AG04450 (cell line): ENCODE measurements at places on chromosomes 12 and 14.

- DNase-seq, result no peak
Measured at GRCh38 chr14:96808619-96809406, 11.6 kb downstream of the VRK1 start.

DNA sequence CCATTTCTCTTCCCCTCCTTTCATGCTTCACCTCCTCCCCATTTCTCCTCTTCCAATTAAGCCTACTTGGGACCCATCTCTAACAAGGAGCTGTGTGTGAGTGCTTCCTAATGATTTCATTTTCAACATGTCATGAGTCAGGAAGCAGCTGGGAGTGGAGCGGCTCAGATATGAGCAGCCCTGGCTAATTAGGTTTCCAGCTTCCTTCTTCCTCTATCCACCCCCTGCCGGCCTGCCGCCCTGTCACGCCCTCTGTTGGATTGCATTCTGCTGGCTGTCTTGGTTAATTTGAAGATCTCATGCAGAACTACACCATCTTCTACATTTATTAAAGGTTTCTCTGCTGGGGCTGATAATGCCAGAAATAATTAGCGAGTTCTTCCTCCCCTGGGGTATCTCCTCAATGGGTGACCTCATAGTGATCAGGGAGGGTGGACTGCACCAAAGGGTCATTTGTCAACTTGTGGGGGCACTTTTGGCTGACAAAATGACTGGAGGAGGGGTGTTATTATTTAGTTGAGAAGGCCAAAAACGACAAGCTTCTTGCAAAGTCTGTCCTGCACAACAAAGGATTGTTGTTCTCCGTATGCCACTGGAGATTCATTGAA, 300.9 kb upstream of the SRRM4 start:
- no peak for DNase-seq

GRCh38 chr14:104434214-104435076, 145.1 kb upstream of the C14orf180 start:
- no peak for DNase-seq

GRCh38 chr12:87923361-87923760, 105.8 kb downstream of the C12orf50 start:
- DNase-seq, result no peak

DNA sequence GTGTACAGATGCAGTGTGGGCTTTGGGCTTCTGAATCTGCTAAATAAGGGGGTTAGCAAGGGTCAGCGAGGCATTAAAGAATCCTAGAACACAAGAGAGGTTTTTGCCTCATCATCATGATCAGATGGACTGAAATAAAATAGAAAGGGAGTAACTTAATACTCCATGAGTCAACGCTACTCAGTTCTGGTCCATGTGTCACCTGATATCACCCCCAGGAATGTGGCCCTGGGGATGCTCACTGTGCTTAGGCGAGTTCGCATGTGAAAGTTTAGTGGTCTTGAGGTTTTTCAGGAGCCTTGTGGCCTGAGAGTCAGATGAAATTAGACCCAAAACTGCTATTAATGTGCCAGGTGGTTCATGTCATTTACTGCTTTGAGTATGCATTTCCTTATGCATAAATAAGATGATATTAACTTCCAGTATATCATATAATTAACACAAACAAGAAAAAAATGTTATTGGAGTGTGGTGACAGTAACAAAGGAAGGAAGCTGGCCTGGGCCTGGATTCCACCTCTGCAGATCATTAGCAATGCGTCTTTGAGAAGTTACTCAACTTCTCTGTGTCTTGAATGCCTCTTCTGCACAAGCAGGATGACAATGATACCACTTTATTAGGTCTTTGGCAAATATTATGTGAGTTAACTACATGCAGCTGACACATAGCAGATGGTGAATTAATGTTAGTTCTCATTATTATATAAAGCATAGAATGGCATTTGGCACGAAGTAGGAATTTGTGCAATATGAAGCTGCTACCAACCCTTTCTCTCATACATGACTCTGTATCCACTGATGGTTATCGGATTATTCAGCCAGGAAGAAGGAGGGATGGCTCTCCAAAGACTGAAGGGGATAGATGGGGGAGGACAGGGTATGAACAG, 1272.6 kb downstream of the AACS start:
- DNase-seq, result peak; percentile 0

GRCh38 chr12:1184402-1184801, 193.4 kb downstream of the ERC1 start:
- DNase-seq, result no peak

DNA sequence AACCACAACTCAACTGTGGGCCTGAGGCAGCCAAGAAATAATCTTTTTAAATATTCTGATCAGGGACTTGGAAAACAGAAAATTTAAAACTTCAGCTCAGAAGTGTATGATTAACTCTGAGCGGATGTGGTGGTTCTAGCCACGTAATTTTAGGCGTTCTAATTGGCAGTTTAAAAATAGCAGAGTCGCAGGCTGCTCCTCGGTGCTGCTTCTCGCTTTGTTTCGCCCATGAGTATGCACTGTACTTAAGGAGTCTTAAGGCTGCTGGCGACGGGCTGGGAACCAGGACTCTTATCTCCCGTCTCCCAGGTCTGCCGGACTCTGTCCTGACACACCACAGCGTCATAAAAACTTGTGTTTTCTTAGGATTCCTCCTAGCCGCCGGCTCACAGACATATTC, 113.4 kb upstream of the PELI2 start:
- peak; percentile 20 for DNase-seq

DNA sequence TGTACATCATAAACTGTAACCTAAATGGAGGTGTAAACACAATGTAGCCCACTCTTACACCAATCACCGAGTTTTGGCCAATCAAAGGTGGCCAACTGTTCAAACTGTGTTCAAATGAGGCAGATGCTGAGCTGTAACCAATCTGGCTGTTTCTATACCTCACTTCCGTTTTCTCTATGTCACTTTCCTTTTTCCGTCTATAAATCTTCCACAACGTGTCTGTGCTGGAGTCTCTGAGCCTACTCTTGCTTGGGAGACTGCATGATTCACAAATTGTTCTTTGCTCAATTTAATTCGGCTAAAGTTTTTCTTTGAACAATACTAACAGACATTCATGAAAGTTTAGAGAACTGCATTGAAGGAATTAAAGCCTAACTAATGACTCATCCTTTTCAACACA, 547.1 kb upstream of the USP15 start:
- DNase-seq, result no peak

DNA sequence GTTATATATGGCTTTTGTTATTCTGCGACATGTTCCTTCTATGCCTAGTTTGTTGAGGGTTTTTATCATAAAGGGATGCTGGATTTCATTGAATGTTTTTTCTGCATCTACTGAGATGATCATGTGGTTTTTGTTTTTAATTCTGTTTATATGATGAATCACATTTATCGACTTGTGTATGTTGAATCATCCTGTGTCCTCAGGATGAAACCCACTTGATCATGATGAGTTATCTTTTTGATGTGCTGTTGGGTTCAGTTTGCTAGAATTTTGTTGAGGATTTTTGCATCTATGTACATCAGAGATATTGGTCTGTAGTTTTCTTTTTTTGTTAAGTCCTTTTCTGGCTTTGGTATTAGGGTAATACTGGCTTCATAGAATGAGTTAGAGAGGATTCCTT, 291.2 kb downstream of the AKAP6 start:
- DNase-seq, result no peak

DNA sequence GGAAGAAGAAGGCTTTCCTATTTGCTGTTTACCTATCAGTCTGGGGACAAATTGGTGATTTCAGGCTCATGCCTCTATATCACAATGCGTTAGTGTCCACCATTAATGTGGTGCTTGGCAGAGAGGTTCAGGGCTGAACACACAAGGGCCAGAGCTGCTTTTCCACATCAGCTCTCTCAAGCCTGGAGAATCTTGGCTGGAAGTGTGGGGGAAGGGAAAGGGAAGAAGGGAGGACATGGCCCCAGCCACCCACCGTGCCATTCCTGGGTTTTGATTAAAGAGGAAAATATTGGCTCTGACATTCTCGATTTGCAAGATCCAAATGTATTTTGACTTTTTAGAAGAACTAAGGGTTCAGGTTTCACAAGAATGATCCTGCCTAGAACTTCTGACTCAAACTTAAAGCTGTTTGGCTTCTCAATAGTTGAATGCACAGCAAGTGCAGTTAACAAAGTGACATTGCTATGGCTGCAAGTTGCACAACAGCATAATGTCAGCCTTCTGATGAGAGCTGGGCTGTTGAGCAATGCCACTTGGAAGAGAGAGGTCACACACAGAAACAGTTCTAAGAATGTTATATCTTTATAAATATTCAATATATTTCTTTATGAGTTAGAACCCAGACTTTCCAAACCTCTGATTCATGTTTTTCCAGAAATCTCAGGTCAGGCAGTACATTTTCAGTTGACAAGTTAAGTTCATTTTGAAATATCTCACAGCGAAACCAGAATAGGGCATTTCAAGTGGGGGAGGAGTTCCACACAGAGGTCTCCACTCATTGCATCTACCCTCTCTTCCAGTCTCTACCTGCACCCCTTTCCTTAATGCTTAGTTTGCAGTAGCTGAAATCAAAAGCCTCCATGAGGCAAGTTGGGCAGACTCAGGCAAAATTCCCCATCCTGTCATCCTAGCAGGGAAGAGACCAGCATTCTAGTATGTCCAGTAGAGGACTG, 25.3 kb downstream of the IGF1 start:
- no peak for DNase-seq

DNA sequence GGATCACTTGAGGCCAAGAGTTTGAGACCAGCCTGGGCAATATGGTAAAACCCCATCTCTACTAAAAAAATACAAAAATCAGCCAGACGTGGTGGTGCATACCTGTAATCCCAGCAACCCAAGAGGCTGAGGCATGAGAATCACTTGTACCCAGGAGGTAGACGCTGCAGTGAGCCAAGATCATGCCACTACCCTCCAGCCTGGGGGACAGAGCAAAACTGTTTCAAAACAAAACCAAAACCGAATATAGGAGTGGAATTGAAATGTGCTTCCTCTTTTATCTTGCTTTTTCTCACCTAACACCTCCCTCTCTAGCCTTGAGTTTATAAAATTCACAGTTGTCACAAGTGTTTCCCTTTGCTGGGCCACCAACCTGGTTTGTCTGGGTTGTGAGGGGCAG, 181.9 kb downstream of the PAH start:
- no peak for DNase-seq
